ENCODE measurements at places on chromosomes 4 and X.

DNA sequence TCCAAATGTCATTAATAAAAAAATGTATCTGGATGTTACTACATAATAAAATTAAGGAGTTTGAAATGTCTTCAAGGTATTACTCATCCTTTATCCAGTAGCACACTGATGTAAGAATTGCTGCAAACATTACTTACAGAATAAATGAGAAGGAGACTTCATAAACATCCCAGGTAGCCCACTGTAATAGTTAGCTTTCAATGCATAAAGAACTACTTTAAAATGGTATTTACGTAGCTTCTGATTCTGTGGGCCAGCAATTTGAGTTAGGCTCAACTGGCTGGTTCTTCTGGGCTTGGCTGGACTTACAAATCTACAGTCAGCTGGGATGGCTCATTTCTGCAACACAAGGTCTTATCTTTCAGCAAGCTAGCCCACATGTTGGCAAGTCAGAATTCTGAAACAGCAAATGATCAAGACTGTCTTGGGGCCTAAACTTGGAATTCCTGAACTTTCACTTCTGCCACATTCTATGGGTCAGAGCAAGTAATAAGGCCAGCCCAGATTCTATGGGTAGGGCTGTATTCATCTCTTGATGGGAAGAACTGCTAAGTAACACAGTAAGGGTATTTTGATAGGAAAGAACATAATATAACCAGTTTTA, 522.5 kb downstream of the IQCM start:
- DNase-seq: no peak

- no peak for DNase-seq
These were observed 214.2 kb downstream of the NSUN7 start for GRCh38 chr4:40963897-40964478.

GRCh38 chrX:82196866-82197265, 995.0 kb downstream of the SH3BGRL start:
- no peak for DNase-seq

DNA sequence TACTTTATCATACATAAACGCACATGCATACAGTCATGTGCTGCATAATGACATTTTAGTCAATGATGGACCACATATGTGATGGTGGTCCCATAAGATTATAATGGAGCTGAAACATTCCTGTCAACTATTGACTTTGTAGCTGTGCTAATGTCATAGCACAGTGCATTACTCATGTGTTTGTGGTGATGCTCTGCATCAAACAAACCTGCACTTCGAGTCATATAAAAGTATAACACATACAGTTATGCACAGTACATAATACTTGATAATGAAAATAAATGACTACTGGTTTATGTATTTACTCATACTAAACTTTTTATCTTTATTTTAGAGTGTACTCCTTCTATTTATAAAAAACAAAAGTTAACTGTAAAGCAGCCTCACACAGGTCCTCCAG, 60.5 kb upstream of the MCUB start:
- DNase-seq: no peak

GRCh38 chr4:141614878-141615586, 21.4 kb upstream of the IL15 start:
- no peak for DNase-seq
